ENCODE measurements at places on chromosomes 3 and 15. TPM values are rescaled to one million over a fixed set of nuclear protein-coding genes. Genes with fewer than 3 reads are reported as not detected.

FOXB1 gene
- 2.2 TPM for total RNA-seq

UROC1 gene
- not detected for total RNA-seq

CA12 gene
- 3.8 TPM for total RNA-seq

ANKRD34C gene
- total RNA-seq, result not detected

TMEM207 gene
- total RNA-seq, result not detected

EPHA3 gene
- total RNA-seq, result not detected

GOLGA6L25 gene
- total RNA-seq, result not detected

TNFAIP8L3 gene
- total RNA-seq, result not detected

CFAP161 gene
- 1.4 TPM for total RNA-seq

NAA50 gene
- 198 TPM for total RNA-seq

SERINC4 gene
- 0.46 TPM for total RNA-seq

SNTN gene
- total RNA-seq, result not detected

RTP4 gene
- 0.90 TPM for total RNA-seq
